ENCODE measurements at places on chromosomes 11 and 22.

- no peak for DNase-seq
These were observed 71.9 kb upstream of the MYO18B start for GRCh38 chr22:25670070-25670461.

DNA sequence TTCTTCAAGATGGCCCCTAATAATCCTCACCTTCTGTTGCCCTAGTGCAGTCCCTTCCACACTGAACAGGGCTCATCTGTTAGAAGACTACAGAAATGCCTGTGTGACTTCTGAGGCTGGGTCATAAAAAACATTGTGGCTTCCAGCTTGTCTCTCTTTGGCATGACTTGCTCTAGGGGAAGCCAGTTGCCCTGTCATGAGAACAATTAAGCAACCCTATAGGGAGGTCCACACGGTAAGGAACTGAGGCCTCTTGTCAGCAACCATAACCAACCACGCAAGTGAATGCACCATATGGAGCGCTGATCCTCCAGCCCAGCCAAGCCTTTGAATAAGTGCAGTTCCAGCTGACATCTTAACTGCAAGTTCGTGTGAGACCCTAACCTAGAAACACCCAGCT is 2.6 kb downstream of the LIPT2 start:
- no peak for DNase-seq

GRCh38 chr11:111911563-111912401 is at the start of gene CRYAB:
TSS of gene CRYAB (minus strand) at chr11:111911770. CDS start at chr11:111911724, 46 bp downstream.
- DNase-seq, result no peak

DNA sequence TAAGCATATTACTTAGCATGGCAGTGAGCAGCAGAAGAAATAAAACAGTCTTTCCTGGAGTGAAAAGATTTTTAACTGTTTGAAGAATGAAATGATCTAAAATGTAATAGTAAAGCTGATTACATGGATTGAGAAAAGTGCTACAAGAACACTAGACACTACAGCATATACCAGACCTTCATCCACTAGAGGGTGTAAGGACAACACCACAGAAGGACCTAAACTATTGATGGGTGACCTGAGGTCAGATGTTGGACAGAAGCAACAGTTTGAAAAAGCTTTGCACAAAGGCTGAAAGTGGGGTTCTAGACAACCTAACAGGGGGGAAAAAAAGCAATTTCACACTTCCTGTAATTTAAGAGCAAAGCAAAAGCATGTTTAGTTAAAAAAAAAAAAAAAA is 97.7 kb downstream of the RBFOX2 start:
- DNase-seq, result no peak

DNA sequence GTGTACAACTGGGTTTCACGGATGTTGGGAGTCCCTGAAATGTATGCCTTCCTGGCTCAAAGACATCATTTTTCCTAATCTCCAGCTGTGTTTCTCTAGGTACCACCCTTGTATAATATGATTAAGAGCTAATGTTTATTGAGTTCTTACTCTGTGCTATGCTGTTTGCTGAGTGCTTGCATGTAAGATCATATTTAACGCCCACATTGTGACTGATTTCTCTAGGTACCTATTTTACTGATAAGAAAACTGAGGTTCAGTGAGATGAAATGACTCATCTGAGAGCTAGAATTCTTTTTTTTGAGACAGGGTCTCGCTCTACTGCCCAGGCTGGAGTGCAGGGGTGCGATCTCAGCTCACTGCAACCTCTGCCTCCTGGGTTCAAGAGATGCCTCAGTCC is 42.6 kb downstream of the FAM227A start:
- DNase-seq, result no peak

- DNase-seq, result no peak
These were observed 11.3 kb downstream of the DERL3 start for GRCh38 chr22:23827351-23827995.

- DNase-seq, result no peak
These were observed 210.8 kb downstream of the CEP164 start for GRCh38 chr11:117538263-117539135.

DNA sequence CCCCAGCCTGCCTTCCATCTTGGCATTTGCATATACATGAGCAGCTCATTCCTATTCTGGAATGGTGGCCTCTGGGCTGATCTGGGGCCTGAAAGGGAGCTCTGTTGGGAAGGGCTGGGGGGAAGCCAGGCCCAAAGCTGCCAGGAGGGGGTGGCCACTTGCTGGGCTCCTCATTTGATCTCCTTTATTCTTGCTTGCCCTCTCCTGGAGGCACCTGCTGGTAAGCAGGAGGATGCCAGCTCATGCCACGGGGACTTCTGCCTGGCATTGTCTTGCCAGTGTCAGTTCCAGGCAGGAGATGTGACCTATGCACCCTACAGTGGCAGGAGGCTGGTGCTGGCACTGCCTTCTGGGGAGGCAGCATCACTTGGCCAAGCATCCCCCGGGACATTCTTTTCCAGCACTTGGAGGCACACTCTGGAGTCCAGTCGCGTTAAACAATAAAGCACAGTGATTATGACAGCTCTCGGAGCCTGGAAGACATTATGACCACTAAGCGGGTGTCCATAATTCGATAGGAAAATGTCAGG is 128.3 kb downstream of the NTM start:
- no peak for DNase-seq

DNA sequence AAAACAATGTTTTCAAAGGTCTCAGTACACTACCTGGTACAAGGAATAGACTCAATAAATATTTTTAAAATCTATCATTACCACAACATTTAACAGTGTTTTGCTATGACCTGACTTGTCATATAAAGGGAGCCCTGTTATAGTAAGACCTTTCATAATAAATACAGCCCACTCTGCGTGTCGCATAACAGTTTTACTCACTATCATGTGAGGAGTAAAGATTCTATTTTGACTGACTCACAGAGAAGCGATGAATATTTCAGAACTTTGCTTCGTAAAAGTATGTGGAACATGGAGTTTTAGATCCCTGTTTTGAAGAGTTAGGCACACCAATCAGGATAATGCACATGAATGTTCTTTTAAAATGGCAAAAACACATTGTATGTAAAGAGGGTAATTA is 531.2 kb downstream of the KCNA4 start:
- no peak for DNase-seq

GRCh38 chr11:19389787-19390303 is 149.1 kb upstream of the E2F8 start:
- DNase-seq, result no peak

GRCh38 chr11:64369440-64370421 is 10.8 kb downstream of the RPS6KA4 start:
- DNase-seq, result no peak

DNA sequence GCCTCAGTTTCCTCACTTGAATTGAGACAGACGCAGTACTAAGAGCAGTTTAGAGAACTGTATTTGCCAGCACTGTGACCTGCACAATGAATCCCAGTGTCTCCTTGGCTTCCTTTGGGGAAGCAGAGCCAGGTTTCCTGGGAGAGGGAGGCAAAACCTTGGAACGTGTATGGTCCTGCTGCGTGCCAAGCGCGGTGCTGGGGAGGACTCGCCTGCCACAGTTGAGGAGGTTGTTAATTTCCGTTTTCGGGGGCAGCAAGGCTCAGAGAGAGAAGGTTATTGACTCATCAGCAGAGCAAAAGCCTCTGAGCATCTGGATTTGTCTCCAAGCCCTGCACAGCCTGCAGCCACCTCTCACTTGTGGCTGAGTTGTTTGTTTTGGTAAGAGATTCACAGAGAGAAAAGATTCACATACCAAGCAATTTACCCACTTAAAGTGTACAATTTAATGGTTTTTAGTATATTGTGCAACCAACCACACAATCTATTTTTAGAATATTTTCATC is 10.8 kb downstream of the SYT12 start:
- no peak for DNase-seq

GRCh38 chr11:34840736-34841386 is 75.3 kb downstream of the APIP start:
- DNase-seq, result no peak

DNA sequence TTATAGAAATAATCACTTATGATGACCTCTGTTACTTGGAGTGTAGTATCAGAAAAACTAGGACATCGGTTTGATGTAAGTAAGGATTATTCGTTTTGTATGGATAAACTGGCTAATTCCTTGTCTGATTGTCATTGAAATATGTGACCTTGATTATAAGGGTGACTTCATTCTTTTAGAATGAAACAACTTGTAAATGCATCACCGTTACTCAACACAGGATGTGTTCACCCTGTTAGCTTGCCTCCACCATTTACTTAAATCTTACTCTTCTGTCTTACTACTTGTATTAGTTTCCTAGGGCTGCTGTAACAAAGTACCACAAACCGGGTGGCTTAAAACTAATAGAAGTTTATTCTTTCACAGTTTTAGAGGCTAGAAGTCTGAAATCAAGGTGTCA is 7.9 kb downstream of the SFI1 start:
- no peak for DNase-seq

GRCh38 chr11:81744336-81745116 is 989.1 kb downstream of the FAM181B start:
- DNase-seq, result no peak

DNA sequence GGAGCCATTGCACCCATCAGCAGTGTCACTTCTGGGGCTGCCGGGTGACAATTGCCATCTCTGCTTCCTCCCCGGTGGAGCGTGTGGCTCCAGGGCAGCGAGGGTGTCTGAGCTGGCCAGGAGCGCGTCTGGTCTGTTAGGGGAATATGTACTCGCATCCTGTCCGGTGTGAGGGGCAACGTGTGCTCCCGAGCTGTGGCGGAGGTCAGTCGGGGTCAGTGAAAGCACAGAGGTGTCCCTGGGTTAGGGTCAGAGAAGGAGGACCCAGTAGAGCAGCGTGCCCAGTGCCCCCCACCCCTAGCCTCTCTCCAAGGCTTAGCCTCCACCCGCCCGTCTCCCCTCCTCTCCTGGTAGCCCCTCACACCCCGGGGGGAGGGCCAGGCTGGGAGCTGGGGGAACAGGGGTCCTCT is 1.5 kb downstream of the CLCF1 start:
- no peak for DNase-seq

DNA sequence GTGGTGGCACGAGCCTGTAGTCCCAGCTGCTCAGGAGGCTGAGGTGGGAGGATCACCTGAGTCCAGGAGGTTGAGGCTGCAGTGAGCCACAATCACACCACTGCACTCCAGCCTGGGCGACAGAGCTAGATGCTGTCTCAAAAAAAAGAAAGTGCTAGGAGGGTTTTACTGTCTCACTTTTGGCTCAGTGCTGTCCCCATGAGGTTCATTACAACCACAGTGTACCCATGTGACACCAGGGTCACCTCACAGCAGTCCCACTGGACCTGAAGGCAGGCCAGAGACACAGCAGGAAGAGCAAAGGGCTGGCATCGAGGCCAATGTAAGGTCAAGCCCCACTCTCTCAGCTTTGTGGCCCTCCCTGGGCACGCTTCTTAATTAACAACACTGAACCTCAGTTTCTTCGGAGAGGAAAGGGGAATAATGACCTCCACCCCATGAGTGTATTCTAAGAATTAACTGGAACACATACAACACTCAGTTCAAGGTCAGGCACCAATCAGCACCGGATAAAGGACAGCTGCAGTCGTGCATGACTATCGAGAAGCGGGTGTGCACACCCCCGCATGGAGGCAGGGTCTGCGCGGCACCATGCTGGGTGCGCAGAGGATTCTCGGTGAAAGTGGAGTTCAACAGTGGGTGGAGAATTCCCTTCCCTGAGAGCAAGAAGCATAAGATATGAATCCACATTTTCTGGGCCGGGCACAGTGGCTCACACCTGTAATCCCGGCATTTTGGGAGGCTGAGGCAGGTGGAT is 30.9 kb upstream of the BAIAP2L2 start:
- no peak for DNase-seq

GRCh38 chr11:33151399-33151798 is 9.9 kb downstream of the CSTF3 start:
- DNase-seq, result no peak

DNA sequence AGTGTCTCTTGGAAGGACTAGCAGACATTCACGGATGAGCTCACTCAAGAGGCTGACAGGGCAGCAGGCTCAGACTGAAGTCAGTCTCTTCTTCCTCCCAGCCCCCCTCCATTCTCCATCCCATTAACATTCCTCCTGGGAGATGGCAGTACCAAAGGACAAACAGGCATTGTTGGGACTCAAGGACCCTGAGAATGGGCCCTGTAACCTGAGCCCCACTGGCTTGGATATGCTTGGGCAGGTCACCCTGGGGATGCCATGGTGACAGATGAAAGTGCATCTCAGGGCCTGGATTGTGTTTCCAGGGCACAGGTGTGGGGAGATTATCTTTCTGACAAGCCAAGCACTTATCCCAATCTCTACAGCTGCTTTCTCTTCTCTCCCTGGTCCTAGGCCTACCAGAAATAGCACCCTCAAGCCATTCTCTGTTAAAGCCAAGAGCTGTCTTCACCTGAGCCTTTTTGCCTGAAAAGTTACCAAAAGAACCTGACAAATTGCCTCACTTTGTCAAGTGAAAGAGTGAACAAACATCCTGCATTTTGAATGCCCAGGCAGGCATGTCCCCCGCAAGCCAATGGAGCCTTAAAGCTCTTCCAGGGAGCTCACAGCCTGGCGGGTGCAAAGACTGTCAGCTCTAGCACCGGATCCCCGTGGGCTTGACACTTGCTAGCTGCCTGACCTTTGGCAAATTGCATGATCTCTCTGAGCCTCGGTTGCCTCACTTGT is 366.0 kb upstream of the NARS2 start:
- DNase-seq, result no peak

DNA sequence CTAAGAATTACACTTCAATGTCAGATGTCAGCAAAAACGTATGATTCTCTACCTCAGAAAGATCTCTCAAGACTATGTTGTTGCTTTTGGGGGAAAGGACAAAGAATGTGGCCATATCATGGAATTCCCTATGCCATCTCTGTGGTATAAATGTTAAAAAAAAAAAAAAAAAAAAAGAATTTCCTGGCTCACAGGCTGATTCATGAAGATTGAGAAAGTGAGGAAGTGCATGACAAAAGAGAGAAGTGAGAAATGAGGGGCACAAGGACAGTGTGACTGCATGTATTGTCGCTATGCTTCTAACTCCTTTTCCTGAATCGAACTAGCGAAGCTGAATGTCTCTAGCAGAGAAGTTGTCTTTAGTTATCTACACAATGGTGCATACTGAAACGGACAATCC is 80.6 kb upstream of the CARD18 start:
- no peak for DNase-seq

DNA sequence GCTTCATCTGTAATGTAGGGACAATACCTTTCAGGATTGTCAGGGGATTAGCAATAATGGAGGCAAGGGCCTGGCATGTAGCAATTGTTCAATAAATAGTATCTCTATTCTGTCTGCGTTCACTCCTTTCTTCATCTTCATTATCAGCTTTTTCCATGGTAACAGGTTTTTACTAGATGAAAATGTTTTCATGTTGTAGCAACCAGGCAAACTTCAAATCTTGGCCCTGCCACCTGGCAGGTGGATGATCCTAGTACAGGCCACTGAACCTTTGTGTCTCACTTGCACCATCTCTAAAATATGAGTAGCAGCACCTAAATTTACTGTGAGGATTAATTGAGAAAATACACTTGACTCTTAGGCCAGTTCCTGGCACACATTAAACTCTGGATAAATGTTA is 83.4 kb downstream of the SWAP70 start:
- no peak for DNase-seq
